GM04504 (cell line): ENCODE measurements at places on chromosomes 7 and 10.

- no peak for DNase-seq
Observed at GRCh38 chr7:135158874-135159273, 11.0 kb downstream of the TMEM140 start.

DNA sequence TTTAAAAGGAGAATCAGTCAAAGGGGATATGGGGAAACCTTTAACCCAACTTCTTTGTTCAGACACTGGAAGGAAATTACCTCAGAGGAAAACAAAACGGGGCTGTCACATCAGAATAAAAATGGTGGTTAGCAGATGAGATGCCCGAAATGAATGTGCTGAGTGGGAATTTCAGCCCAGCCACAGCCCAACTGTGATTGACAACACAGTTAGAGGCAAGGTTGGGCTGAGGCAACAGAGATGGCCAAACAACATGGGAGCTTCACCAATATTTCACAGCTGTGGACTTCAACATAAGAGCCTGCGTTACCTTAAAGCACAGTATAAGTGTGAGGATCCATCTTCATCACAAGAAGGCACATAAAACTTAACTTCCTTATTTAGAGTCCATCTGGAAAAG, 133.5 kb upstream of the PTPRZ1 start:
- DNase-seq: no peak

DNA sequence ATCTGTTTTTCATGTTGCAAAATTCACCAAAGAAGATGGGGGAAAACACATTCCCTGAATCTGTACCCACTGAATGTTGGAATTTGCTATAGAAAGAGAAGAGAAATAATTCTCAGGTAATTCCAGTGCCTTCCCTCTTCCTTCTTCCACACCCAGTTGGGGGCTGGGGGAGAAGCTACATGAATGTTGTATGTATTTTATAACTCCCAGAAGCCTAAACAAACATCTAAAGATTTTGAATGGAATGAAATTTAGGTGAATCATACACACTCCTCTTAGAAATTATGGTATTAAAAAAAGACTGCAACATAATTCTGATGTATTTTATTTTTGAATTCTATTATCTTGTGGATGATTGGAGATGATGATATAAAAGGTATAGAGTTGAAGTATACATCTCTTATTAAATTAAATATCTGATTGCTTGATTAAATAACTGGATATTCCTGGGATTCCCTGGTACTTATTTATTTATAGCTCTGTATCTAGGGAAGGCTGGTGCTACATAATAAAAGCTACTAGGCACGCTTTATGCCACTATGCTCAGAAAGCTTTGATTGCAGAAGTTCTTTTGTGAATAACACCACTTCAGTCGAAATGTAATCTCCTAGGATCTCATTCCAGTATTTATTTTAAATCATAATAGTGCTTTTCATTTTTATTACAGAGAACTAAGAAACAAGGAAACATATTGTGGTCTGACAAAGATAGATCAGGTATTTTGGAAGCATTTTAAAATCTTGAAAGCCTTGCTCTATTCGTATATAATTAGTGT, 98.5 kb downstream of the MCU start:
- DNase-seq: no peak

GRCh38 chr7:111911166-111911961, 294.8 kb downstream of the DOCK4 start:
- no peak for DNase-seq

DNA sequence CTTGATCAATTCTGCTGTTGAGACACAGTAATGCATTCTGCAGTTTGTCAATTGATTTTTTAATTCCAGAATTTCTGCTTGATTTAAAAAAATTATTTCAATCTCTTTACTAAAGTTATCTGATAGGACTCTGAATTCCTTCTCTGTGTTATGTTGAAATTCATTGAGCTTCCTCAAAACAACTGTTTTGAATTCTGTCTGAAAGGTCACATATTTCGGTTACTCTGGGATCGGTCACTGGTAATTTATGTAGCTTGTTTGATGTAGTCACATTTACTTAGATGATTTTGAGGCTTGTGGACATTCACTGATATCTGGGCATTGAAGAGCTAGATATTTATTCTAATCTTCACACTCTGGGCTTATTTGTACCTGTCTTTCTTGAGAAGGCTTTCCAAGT, 67.2 kb upstream of the NME8 start:
- DNase-seq: no peak

DNA sequence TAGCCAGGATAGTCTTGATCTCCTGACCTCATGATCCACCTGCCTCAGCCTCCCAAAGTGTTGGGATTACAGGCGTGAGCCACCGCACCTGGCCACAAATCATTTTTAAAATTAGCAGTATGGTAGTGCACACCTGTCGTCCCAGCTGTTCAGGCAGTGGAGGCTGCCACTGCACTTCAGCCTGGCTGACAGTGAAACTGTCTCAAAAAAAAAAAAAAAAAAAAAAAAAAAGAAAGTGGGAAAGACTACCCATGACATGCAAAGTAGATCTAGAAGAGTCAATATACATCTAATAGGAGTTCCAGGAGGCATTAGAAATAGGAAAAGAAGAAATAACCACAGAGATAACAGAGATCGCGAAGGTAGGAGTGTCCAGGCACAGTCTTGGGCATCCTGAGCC, 3.2 kb downstream of the CSGALNACT2 start:
- no peak for DNase-seq

DNA sequence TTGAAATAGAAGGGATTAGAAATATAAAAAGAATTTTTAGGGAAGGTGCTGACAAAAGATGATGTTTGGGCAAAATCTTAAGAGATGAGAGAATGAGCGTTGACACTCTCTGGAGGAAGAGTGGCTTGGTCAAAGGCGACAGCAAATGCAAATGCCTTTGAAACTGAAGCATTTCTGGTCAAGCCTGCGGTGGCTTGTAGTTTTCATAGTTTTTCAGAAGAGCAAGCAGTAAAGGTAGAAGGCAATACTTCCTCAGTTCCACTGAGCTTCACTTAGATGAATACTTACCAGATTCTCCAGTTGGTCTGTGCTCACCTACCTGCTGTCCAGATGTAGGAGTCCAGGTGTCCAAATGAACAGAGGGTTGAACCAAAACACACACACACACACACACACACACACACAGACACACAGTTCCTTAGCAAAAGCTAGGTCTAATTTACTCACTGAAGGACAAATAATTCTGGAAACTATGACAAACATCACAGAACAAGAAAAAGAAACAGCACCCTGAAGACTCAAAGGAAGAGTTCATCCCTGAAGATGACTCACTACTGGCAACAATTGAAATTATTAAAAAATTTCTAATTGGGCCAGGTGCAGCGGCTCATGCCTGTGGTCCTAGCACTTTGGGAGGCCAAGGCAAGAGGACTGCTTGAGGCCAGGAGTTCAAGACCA, 12.1 kb upstream of the STK17A start:
- DNase-seq: no peak

- peak; percentile 50 for DNase-seq
Observed at GRCh38 chr10:131946321-131946751, 35.4 kb downstream of the BNIP3 start.
